ENCODE measurements at places on chromosomes 16 and 17. TPM values are rescaled to one million over a fixed set of nuclear protein-coding genes. Genes with fewer than 3 reads are reported as not detected.

Gene STH
- total RNA-seq, result not detected

GRCh38 chr16:68493412-68494070 is 45.2 kb upstream of the SMPD3 start:
- no peak overlapping the region for H3K4me3 ChIP-seq
- no peak for DNase-seq
- peaks cover 7% of the 10 kb centered on the region for H3K36me3 ChIP-seq
- no peak overlapping the region for H3K27ac ChIP-seq

- H3K36me3 ChIP-seq, result peaks cover 58% of the 10 kb centered on the region
- no peak overlapping the region for H3K4me3 ChIP-seq
Measured at GRCh38 chr16:21161211-21161610, 2.7 kb downstream of the LDAF1 start.

DNA sequence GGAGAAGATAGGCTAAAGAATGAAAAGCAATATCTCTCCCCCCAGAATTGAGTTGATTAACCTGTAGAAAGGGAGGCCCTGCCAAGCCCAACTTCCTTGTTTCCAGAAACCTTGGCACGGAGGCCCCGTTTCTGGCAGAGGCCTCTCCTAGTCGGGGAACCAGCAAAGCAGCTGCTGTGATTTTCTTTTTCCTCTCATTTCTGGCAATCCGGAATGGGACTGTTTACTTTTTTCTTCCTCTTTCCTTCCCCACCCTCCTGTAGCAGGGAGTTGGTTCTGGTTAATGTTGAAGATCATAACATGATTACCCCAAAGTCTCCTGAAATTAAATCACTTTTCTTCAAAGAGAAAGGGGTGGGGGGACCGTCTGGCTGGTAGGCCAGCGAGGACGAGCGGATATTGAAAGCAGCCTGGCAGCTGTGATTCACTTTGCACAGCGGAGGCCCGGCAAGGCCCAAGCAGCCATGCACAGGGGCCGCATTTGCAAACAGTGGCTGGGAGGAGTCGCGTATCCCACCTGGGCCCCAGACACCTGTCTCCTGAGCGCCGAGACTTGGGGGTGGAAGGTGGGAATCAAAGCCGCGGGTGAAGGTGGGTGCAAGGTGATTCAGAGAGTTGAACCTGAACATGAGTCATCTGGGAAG is 51.5 kb downstream of the NTN1 start:
- no peak overlapping the region for H3K27ac ChIP-seq
- no peaks in the 10 kb centered on the region for H3K27me3 ChIP-seq
- DNase-seq, result no peak

Gene ABCC11
- 0.56 TPM for total RNA-seq
